ENCODE measurements at places on chromosomes 3 and 15.

- DNase-seq, result no peak
Observed at GRCh38 chr15:84934942-84935729, 46.5 kb upstream of the PDE8A start.

DNA sequence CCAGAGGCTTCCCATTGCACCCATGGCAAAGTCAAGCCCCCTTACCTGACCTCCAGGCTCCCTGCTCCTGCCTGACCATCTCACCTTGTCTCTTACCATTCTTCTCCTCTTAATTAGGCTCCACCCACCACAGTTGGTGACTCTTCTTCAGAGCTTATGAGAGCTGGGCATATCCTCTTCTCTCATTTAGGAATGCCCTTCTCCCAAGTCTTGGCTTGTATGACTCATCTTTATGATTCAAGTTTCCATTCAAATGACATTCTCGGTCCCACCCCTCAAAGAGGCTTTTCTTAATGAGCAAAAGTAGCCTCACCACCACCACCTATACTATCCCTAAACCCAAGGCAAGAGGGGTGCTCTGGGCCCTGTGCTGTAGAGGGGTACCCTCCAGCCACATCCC is 55.3 kb upstream of the NUDT16 start:
- no peak for DNase-seq

GRCh38 chr3:24299246-24299805 is 195.3 kb downstream of the THRB start:
- no peak for DNase-seq

DNA sequence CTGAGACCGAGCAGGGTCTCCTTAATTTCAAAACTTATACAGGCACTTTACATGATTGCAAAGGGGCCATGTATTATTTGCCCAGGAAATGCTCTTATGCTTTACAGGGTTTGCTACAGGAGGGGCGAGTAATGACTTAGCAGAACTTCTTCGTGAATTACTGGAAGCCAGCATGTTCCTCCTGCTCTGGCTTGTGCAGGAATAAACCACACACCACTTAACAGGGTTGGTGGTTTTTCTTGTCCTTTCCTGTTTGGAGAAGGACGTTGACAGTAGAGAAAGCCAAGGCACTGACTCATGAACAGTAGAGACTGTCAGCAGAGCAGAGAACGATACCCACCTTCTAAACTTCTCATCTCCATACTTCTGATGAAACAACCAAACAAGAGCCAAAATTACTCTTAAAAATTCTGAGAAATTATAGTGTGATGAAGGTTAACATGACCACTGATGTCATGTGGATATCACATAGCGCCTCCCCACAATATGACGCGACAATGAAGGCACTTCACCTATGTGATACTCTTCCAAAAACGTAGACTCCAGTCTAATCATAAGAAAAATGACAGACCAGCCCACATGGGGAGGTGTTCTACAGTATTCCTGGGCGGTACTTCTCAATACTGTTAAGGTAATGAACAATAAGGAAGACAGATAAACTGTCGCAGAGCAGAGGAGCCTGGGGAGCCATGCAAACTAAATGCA is 24.7 kb upstream of the MCTP2 start:
- no peak for DNase-seq

DNA sequence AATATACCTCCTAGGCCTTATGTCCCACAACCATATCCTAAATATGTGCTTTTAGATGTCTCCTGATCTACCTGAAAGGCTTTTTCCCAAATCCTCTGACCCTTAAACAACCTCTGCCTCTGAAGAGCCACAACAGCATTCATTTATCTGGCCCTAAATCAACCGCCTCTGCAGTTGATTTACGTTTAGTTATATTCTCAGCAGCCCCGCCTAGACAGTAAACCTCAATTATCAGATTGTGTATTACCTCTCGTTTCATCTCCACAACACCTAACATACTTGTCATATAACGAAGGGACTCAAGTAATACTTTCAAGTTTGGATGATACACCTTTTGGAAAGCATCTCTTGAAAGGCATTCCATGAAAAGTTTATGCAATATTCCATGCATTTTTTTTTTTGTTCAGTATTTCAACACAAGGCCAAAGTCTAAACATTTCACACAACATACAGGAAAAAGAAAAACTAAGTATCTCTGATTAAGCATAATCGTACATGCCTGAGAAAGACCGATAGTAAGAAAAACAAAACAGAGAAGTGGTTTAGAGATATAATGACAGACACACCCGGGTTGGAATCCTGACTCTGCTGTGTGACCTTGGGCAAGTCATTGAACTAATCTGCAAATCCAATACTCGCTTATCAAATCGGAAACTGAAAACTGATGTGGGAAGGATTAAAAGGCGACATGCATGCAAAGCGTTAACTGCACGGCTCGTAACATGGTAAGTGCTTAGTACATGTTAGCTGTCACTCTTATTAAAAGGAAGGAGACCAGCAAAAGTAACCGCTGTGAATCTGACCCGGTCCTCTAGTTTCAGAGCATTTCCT is 778 bp downstream of the CRBN start:
- DNase-seq, result no peak

DNA sequence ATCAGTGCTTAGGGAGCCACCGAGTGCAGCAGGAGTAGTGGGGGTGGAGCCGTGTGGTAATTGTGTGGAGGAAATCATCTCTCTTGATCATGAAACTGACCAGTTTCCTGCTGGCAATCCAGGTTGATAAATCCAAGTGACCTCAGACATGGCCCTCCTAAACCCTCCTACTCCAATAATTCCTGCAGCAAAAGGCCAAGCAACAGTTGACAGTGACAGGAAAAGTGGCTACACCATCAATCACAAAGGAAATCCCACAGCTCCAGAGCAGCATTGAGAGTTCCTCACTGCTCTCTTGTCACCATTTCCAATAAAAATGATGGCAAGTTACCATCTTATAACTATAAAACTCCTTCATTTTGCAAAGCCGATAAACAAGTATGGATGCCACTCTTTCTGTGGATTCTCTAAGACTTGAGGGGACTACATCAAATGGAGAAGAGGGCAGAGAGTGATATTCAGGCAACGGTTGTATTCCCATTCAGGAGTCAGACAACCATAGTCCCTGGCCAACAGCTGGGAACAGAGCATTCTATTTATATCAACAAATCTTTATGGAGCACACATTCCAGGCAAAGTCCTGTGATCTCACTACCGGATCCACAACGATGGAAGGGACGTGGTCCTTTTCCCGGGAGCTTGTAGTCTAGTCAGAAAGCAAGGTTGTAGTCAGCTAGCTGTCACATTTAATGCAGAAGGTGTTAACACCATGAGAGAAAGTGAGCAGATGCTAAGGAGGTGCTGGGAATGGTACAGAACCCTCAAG is 312.5 kb upstream of the CTNNB1 start:
- DNase-seq, result no peak
